ENCODE measurements at places on chromosomes 12 and 14.

DNA sequence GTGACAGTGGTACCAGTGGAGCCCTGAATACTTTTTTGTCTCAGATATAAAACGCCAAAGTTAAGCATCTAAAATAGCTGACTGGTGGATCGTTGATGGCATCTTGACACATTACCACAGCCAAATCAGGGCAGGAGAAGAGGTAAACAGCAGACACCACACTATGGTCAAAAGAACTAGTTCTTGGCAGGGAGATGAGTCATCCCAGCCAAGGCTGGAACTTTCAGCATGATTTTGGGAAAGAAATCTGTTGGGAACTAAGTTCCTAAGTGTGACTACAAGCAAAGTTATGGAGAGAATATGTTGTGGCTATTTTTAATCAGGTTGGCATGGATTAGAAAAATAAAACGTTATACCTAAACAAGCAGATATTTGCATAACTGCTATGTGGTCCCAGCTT lies 36.9 kb downstream of the LGR5 start:
- DNase-seq = no peak

GRCh38 chr12:81128930-81129554 lies 51.2 kb downstream of the ACSS3 start:
- no peak for DNase-seq

GRCh38 chr14:78790271-78790670 lies 620.1 kb downstream of the NRXN3 start:
- no peak for DNase-seq

- DNase-seq = no peak
These were observed 40.2 kb upstream of the EMP1 start for GRCh38 chr12:13156277-13156676.

- DNase-seq = no peak
These were observed 20.8 kb downstream of the CFAP251 start for GRCh38 chr12:121939186-121939585.

- DNase-seq = no peak
These were observed 12.2 kb downstream of the EIF5 start for GRCh38 chr14:103346286-103346685.

- DNase-seq = no peak
These were observed 1.7 kb downstream of the GATC start for GRCh38 chr12:120447992-120448391.

DNA sequence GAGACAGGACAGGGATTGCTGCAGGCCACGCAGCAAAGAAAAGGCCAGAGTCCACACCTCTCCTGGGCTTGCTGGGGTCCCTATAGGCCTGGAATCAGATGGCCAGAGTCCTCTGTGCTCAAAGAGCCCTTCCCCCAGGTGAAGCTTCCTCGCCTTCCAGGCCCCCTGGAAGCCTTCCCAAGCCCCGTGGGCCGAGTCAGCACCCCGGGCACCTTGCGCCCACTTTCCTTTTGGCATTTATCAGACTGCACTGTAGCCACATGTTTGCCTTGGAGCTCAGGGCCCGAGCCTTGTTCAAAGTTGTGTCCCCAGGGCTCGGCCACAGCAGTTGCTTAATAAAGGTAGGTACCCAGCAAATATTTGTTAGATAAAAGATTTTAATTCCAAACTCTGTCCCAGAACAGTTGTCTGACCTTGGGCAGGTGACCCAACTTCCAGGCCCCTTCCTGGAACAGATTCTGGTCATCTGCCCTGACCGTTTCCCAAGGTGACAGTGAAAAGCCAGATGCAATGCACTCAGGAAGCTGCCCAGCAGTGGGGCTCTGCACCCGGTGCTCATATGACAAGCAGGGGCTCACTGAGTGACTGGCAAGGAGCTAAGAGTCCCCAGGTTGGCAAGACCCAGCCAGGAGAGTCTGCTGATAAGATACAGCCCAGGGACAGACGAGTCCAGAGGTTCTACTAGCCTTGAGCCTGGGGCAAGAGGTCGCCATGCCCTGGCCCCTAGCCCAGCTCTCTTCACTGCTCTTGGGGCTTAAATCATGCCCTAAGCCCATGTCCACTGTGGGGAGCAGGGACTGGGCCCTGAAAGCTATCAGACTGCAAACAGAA lies 81.2 kb downstream of the PITPNM2 start:
- DNase-seq = no peak

GRCh38 chr12:75528272-75528671 lies 16.9 kb upstream of the KRR1 start:
- DNase-seq = no peak

All from activated T-helper 1 cell treated with anti-CD3 and anti-CD28 coated beads, Interleukin-12 subunit alpha, Interleukin-12 subunit beta, Interleukin-2, Interleukin-4 antibody, amounts not matched to agents 30 ng/mL and 10 ng/mL and 1 ng/mL, durations not matched to agents 14 hours and 24 hours and 36 hours (primary cell).